Astrocyte (in vitro differentiated cells and primary cell): ENCODE measurements at places on chromosomes 5 and 9.

DNA sequence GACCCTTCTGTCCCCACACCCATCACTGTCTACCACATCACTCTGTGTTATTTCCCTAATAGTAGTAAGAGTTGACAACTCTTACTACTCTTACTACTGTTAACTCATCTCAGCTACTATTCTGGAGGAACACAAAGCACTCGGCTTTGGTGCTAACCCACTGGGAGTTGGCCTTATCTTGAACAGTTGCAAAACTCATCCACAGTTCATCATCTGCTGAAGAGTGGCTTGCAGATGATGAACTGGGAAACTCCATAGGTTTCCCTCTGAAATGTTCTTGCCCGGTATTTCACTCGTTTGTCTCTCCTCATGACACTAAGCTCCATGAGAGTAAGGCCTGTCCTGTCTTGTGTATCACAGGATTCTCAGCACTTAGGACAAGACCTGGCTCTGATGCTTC lies 221.4 kb downstream of the NR3C1 start:
- no peak overlapping the region for H3K4me3 ChIP-seq
- no peak for DNase-seq
- no peak overlapping the region for H3K27ac ChIP-seq
- H3K36me3 ChIP-seq: no peaks in the 10 kb centered on the region

DNA sequence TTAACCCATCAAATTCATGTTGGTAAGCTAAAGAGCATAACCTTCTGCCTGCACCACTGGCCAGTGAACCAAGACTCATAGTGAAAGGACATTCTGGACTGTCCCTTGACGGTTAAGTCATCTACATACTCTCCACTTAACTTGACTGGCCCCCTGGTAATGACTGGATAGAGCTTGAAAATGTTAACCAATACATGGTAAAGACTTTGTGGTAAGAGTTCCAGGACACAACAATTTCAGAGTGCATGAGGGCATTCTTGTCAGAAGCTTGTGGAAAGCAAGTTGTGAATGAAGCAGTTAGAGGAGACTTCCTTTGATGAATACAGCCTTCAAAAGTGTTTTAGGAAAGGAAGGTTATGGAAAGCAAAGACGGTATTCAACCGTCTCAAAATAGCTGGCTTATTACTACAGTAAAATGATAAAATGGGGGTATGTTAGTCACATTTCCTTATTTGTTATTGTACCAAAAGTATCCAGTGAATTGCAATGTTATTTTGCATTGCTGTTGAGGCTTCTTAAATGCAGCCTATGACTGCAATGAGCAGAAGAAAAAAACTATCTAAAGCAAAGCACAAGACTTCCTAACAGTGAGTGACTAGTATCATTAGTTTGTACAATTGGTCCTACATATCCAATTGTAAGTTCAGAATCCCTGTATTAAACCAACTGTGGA lies 47.2 kb upstream of the DAB2 start:
- no peaks in the 10 kb centered on the region for H3K36me3 ChIP-seq
- no peak overlapping the region for H3K27ac ChIP-seq
- DNase-seq: no peak
- no peak overlapping the region for H3K4me3 ChIP-seq

GRCh38 chr5:131635684-131636572 lies 899 bp upstream of the RAPGEF6 start:
- H3K27me3 ChIP-seq: no peaks in the 10 kb centered on the region
- H3K4me3 ChIP-seq: peak overlapping the region; percentile 97
- peaks cover 12% of the 10 kb centered on the region for H3K4me1 ChIP-seq
- peak overlapping the region; percentile 98 for H3K27ac ChIP-seq
- no peaks in the 10 kb centered on the region for H3K36me3 ChIP-seq

GRCh38 chr9:130537346-130538050 lies 41.9 kb upstream of the FUBP3 start:
- H3K36me3 ChIP-seq: no peaks in the 10 kb centered on the region
- DNase-seq: no peak
- H3K4me1 ChIP-seq: peaks cover 4% of the 10 kb centered on the region
- H3K27ac ChIP-seq: no peak overlapping the region
- H3K27me3 ChIP-seq: peaks cover 26% of the 10 kb centered on the region
- no peak overlapping the region for H3K4me3 ChIP-seq

DNA sequence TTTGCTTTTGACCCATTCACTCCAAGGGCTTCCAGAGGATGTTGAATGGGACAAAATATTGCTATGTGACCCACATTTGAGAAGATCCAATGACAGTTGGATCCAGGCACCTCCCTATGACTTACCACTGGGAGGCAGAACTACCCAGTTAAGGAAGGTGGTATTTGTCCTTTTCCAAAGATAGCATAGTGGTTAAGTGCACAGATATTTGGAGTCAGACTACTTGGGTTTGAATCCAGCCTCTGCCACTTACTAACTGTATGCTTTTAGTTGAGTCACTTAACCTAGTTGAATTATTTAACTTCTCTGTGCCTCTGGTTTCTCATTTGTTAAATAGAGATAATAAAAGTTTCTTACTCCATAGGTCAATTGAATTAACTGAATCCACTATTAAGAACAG lies 74.5 kb upstream of the PALM2AKAP2 start:
- no peak overlapping the region for H3K27ac ChIP-seq
- H3K27me3 ChIP-seq: no peaks in the 10 kb centered on the region
- no peaks in the 10 kb centered on the region for H3K4me1 ChIP-seq
- peak; percentile 38 for DNase-seq
- no peaks in the 10 kb centered on the region for H3K36me3 ChIP-seq

- H3K4me1 ChIP-seq: peaks cover 43% of the 10 kb centered on the region
- H3K27ac ChIP-seq: peak overlapping the region; percentile 98
- no peak overlapping the region for H3K4me3 ChIP-seq
- no peaks in the 10 kb centered on the region for H3K36me3 ChIP-seq
These were observed 33.9 kb downstream of the OLFML2A start for GRCh38 chr9:124810663-124811355.

DNA sequence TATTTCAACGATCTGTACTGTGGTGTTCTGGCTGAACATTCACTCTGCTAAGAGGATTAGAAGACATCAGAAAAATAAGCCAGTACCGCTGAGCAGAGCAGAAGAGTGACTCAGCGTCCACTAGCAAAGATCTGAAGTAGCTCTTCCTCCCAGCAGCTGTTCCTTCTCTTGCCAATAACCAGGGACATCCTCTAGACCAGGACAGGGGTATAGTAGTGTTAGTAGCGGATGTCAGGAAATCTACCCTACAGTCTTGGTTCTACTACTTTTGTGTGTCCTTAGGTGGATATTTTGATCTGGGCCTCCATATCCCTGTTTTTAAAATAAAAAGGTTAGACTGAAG lies 103.6 kb downstream of the TSSK1B start:
- peaks cover 11% of the 10 kb centered on the region for H3K4me1 ChIP-seq
- H3K27ac ChIP-seq: no peak overlapping the region
- H3K27me3 ChIP-seq: no peaks in the 10 kb centered on the region
